ENCODE measurements at places on chromosomes 12 and 14.

DNA sequence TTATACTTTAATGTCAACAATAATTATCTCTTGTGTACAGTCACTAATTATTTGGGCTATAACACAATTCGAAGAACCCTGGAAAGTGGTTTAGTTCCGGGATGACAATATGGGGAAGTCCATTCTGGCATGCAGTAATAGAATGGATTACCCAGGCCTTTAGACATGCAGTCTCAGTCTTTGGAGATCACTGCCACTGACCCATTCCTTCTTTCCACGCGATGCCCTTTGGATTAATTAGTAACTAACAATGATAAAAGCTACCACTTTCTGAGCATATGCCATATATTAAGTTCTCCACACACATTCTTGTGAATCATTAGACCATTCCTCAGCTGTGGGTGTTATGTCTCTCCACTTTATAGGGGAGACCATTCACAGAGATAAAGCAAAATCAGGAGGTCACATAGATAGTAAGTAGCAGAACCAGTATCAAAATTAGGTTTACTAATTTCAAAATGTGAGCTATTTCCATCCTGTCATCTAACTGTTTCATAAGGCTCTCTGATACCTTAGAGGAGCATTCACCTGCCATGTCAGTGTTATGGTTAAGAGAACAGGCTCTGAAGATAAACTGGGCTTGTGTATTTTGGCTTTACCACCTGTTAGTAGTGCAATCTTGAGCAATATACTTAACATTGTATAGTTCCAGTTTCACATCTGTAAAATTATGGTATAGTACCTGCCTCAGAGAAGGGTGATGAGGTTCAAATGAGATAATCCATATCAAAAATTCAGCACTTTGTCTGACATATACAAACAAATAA is 27.2 kb upstream of the KCNJ8 start:
- DNase-seq, result no peak

DNA sequence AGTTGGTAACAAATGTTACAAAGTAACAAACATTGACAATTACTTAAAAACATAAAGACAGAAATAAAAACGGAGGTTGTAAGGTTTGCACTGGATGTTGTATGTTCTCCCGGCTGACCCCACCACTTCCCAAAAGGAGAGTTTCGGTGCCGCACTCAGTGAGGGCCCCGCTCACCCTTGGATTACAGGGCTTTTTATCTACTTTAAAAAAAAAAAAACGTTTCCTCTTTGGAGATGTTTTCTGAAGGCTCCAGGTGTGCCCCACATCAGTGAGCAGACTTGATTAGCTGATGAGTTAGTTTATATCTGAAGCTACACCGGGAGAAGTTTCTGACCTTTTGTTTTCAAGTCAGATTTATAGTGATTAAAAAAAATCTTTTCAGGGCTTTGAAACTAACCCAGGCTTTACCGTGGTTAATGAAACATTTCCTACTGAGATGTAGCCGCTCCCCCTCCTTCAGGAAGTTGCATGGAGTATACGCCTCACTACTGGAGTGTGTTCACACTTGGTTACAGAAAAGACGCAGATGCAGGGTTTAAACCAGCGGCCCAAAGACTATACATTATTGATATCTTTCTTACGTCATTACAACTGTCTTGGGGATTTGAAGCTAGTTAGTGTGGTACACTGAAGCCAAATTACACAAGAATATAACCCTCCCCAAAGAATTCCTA is 38.0 kb upstream of the BCL7A start:
- no peak for DNase-seq

- DNase-seq, result no peak
Observed at GRCh38 chr12:103301642-103302591, 193.9 kb downstream of the C12orf42 start.

- no peak for DNase-seq
Observed at GRCh38 chr14:75440733-75441477, 13.1 kb downstream of the JDP2 start.

DNA sequence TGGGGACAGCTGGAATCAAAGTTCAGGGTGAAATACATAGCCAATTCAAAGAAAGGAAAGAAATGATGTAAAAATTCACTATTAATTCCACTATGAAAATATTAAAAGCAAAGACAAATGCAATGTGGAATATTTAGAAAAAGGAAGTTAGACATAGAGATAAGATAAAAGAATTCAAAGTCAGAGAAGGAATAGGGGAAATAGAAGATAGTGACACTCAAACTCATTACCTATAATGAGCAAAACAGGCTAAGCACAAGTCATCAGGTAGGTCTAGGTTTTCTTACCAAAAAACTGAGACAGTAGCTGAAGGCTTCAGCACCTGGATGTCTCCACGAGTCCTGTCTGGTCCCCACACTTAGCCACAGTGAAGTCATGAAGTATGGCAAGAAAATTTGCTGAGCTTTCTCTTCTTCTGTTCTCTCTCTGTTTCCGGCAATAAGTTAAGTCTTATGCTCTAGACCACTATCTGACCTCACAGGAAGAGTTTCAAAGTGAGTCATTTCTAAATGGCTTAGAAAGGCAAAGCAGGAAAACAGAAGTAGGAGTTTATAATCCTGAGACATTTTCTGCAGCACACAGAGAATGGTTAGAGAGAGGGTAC is at the start of gene C3AR1:
Gene C3AR1, minus strand, starts transcription at position 369 of the 604 bp plus-strand sequence. CDS start 6,174 bp downstream, outside the sequence.
- DNase-seq, result peak; percentile 53

- no peak for DNase-seq
Observed at GRCh38 chr12:124364543-124364942, 69.7 kb downstream of the RFLNA start.

DNA sequence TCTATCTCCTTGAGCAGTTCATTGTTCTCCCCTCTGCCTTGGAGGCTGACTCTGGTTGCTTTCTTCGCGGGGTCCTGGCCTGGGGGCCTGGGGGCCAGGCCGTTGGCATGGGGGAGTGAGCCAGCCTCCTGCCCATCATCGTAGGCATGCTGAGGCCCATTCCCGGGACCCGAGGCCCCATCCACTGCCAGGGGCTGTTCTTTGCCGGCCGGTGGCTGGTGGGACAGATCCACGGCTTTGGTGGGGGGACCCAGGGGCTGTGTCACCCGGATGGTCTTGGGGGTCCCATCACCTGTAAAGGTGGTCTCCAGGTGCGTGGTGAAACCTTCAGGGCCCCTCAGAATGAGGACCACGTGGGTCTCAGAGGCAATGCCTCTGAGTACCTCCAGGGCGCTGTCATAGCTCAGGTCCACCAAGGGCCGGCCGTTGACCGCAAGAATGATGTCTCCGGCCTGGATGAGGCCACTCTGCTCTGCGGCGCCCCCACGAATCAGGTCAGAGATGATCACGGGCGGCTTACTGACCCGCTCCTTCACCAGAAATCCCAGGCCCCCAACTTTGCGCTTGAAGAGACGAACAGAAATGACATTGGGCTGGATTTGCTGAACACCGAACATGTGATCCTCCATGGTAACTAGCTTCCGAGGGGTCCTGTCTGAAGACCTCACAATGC is 30.8 kb downstream of the NOS1 start:
- DNase-seq, result no peak

- no peak for DNase-seq
Observed at GRCh38 chr12:115078334-115078733, 394.4 kb upstream of the TBX3 start.

- no peak for DNase-seq
Observed at GRCh38 chr12:47988073-47989022, 15.9 kb downstream of the COL2A1 start.

DNA sequence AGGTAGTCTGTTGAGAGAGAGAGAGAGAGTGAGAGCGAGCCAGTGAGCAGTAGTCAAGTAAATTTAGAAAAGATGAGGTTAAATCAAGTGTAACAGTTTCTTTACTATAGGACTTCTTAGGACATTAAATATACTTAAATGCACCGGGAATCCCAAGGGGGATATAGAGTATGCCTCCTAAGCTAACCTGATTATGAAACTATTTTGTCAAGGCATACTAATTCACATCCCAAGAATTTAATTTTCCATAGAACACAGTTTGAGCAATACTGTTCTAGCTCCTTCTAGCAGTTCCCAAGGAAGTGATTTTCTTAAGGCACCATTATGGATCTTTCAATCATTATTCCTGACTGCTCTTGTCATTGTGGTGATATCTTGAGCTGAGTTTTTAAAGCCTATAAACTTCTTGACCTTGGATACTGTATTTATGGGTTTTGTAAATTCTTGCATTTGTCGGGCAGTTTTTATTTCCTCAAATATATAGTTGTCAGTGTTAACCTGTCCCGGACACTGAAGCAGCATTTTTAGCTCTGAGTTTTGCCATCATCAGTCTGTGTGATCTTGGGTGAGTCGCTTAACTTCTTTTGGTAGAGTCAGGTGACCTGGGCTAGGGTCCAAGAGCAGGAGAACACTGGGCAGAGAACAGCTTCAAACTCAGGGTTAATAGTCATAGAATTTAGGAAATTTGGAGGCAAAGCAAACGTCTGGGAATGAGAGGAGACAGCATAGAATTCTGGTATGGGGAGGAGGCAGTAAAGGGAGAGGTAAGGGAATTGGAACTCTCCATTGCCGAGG is 196.5 kb upstream of the FRMD6 start:
- no peak for DNase-seq

DNA sequence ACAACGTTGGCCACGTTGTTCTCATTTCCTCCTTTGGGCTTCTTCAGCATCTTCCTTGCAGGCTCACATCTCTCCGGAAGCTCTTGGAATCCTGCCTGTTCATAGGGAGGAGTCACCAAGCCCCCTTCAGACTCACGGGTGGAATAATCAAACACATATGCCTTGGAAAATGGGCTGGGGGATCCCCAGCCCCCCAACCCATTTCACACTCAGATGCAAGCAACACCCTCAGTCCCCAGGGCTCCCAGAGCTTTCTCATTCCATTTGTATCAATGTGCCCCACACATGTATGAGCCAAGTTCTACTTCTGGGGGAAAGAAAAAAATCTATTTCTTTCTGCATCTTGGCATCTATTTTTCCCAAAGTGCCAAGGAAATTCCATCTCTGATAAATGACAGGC is 33.1 kb downstream of the WSCD2 start:
- no peak for DNase-seq

- no peak for DNase-seq
Observed at GRCh38 chr12:111066744-111067437, 146.5 kb upstream of the MYL2 start.

DNA sequence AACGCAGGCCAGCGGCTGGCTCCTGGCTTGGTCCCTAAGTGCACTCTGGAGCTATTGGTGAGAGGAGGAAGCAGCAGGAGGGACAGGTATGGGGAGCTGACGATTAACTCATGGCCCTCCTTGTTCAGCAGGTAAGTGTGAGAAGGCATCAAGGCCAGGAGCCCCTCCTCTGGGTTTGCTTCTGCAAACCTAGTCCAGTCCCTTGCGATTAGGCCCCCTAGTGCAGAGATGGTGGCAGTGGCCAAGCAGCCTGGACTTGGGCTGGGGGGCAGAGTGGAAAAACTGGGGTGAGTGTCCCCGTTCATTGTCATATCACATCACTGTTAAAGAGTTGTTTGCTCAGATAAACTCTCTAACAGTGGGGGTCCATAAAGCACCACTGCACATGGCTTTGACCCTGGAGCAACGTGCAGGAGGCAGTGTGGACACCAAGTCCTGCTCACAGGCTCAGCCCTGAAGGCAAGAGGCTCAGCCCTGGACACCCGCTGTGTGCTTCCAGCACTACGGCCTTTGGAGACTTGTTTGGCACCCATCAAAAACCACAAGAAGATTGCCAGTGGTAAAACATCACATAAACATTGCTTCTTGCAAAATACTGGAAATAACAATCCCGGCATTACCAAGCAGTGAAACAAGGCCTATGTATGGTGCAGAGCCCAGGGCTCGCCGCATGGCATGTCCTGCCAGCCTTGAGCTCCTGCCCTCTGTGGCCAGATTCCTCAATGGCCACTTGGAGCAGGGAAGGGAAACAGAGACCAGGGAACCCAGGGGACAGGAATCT is 184.3 kb upstream of the RTL1 start:
- no peak for DNase-seq

GRCh38 chr12:22313286-22313962 is 21.1 kb downstream of the ST8SIA1 start:
- DNase-seq, result no peak

GRCh38 chr14:32524609-32525375 is 195.7 kb downstream of the AKAP6 start:
- no peak for DNase-seq

DNA sequence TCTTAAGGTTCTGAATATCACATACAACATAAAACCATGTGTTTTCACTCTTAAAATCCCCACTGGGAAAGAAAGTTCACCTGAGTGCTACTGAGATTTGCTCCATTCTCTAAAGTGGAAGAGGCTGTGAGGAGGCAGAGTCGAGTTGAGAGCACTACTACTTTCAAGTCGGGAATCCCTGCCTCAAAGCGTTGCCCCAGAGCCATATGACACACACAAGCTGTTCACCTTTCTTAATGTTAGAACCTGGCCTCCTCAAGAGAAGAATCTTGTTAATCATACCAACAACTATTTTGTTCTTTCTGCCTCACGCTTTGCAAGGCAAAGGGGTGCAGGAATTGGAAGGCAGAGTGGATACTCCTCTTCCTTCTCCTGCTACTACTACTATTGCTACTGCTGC is 149.7 kb upstream of the DAAM1 start:
- no peak for DNase-seq

GRCh38 chr14:96047101-96047500 is 7.9 kb downstream of the C14orf132 start:
- no peak for DNase-seq

DNA sequence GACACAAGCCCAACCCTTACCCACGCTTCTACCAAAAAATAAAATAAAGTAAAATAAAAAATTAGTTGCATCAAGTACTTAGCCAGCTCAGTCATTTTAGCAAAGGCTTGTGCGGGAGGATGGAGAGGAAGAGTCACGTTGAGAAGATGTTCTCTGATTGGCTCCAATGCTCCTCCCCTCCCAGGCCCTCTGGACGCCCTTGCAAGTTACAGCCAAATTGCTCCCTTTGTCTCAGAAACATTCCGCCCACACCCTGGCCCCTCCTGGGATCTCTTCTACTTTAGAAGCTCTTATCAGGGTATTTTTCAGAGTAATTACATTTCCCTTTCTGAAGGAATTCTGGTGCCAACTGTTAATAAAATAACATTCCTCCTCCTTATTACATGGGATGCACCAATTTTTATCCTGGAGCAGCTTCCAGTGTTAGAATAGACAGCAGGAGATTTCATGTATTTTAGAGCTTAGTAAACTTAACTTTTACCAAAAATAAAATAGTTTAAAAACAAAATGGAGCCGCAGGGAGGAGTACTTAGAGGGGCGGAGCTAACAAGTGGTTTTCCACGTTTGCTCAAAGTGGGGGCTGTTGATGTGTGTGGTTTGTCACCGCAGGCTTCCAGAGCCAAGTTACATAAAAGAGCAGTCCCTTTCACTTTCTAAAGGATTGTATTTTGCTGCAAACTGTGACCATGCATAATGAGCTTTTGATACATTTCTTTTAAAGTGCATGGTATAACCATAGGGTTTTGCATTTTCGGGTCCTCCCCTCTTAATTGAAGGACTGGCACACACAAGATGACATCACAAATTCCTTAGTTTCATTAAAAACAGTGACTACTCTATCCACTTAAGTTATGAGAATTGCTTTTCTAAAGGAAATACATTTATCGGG is 71.7 kb upstream of the RAP1B start:
- peak; percentile 62 for DNase-seq

GRCh38 chr14:96126783-96127271 is 77.8 kb upstream of the BDKRB2 start:
- DNase-seq, result no peak
